ENCODE measurements at places on chromosomes 6 and 20.

DNA sequence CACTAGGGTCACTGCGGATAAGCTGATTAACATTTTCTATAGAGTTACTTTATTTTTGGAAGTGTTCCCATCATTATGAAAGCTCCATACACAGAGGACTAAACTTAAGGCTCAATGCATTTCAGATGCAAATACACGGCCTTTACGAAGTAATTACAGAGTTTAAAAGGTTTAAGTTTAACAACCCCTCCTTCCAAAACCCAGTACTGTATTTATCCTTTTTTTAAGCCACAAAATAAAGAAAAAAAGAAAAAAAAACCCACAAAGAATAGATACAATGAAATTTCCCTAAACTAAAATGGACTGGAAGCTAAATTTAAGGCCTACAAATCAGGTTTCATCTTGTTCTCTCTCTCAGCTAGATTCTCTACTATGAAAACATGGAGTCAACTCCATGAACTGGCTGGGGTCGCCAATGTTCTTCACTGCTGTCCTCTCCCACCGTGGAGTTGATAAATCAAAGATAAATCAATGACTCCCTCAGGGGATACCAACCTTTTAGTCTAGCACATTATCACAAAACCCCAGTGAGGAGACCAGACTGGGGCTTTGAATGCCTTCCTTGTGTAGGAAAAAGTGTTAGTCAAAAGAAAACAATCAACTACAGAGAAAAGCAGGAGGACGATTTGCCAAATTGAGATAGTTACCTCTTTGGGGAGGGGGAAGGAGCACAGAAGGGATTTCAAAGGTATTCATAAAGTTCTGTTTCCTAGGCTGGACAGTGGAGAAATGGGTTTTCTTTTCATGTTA is 52.5 kb downstream of the TNFRSF21 start:
- H3K36me3 ChIP-seq, result peaks cover 22% of the 10 kb centered on the region
- no peak for DNase-seq
- no peak overlapping the region for H3K4me3 ChIP-seq
- H3K27me3 ChIP-seq, result no peaks in the 10 kb centered on the region
- no peaks in the 10 kb centered on the region for H3K4me1 ChIP-seq
- H3K27ac ChIP-seq, result no peak overlapping the region

GRCh38 chr6:11121851-11122250 is 10.3 kb upstream of the ERVFRD-1 start:
- DNase-seq, result no peak
- H3K4me1 ChIP-seq, result peaks cover 1% of the 10 kb centered on the region

DNA sequence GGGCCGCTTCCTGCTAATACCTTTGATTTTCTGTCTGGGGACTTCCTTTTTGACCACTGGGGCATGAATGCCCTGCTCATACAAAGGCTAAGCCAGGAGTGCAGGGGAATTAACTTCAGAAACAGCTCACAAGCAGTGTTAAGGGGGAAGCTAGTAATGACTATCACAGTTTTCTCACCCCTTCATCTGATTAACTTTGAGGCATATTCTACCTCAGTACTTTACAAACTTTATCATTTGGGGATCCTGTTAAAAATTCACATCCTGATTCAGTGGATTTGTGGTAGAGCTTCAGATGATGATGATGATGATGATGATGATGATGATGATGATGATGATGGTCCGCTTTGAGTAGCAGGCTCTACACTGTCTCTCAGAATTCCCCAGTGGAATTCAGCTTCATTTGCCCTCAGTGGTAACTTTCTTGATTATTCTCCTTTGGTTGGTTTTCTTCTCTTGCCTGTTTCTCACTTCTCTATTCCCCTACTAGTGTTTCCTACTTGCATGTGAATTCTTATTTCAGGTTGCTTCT is 78.4 kb upstream of the TMEM170B start:
- peaks cover 13% of the 10 kb centered on the region for H3K27me3 ChIP-seq
- peaks cover 1% of the 10 kb centered on the region for H3K36me3 ChIP-seq
- no peak overlapping the region for H3K4me3 ChIP-seq
- no peak overlapping the region for H3K27ac ChIP-seq
- H3K4me1 ChIP-seq, result no peaks in the 10 kb centered on the region

- DNase-seq, result no peak
- no peak overlapping the region for H3K27ac ChIP-seq
- no peaks in the 10 kb centered on the region for H3K4me1 ChIP-seq
- H3K4me3 ChIP-seq, result no peak overlapping the region
- H3K36me3 ChIP-seq, result no peaks in the 10 kb centered on the region
Measured at GRCh38 chr20:40749985-40750506, 61.0 kb upstream of the MAFB start.

GRCh38 chr6:26575494-26575939 is 21.2 kb upstream of the ABT1 start:
- H3K36me3 ChIP-seq, result no peaks in the 10 kb centered on the region
- peaks cover 7% of the 10 kb centered on the region for H3K4me1 ChIP-seq
- no peak overlapping the region for H3K4me3 ChIP-seq
- peaks cover 42% of the 10 kb centered on the region for H3K27me3 ChIP-seq
- H3K27ac ChIP-seq, result no peak overlapping the region

- no peak for DNase-seq
- H3K4me1 ChIP-seq, result peaks cover 17% of the 10 kb centered on the region
- H3K27ac ChIP-seq, result peak overlapping the region; percentile 18
- H3K36me3 ChIP-seq, result peaks cover 54% of the 10 kb centered on the region
- no peak overlapping the region for H3K4me3 ChIP-seq
- H3K27me3 ChIP-seq, result no peaks in the 10 kb centered on the region
Measured at GRCh38 chr6:16150098-16150497, 21.2 kb downstream of the MYLIP start.

DNA sequence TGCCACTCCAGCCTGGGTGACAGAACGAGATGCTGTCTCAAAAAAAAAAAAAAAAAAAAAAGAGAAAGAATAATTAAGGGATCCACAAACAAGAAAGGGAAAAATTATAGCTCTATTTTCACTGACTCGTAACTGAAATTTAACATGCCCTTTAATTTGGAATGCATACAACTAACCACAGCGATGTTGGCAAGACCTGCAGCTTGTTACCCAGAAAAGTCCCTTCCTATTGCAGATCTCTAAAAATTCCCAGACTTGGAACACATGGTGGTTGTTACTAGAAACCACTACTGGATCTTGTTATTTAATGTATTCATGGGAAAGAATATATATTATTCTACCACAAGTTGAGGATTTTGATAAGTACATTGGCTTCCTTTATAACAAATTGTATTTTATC is 27.8 kb upstream of the SMIM28 start:
- peaks cover 21% of the 10 kb centered on the region for H3K4me1 ChIP-seq
- H3K4me3 ChIP-seq, result no peak overlapping the region
- DNase-seq, result no peak
- no peaks in the 10 kb centered on the region for H3K27me3 ChIP-seq

- H3K27me3 ChIP-seq, result peaks cover 2% of the 10 kb centered on the region
- H3K4me1 ChIP-seq, result peaks cover 45% of the 10 kb centered on the region
- peak overlapping the region; percentile 96 for H3K27ac ChIP-seq
- H3K36me3 ChIP-seq, result peaks cover 1% of the 10 kb centered on the region
- peak; percentile 90 for DNase-seq
Measured at GRCh38 chr20:32483351-32484224, 101.5 kb downstream of the NOL4L start.

GRCh38 chr6:12608016-12608860 is 108.3 kb upstream of the PHACTR1 start:
- no peak overlapping the region for H3K27ac ChIP-seq
- DNase-seq, result no peak
- no peaks in the 10 kb centered on the region for H3K4me1 ChIP-seq
- H3K27me3 ChIP-seq, result peaks cover 17% of the 10 kb centered on the region

GRCh38 chr6:150680510-150680909 is 80.8 kb downstream of the PLEKHG1 start:
- H3K27ac ChIP-seq, result no peak overlapping the region
- no peak for DNase-seq

- no peak overlapping the region for H3K27ac ChIP-seq
- peaks cover 6% of the 10 kb centered on the region for H3K36me3 ChIP-seq
- H3K27me3 ChIP-seq, result no peaks in the 10 kb centered on the region
- no peak for DNase-seq
- H3K4me1 ChIP-seq, result no peaks in the 10 kb centered on the region
Measured at GRCh38 chr6:147941143-147941542, 401.5 kb upstream of the SASH1 start.

- no peak for DNase-seq
- H3K4me1 ChIP-seq, result no peaks in the 10 kb centered on the region
- no peaks in the 10 kb centered on the region for H3K27me3 ChIP-seq
- H3K4me3 ChIP-seq, result no peak overlapping the region
- no peaks in the 10 kb centered on the region for H3K36me3 ChIP-seq
- H3K27ac ChIP-seq, result no peak overlapping the region
Measured at GRCh38 chr20:61940491-61940890, 125.2 kb downstream of the TAF4 start.

DNA sequence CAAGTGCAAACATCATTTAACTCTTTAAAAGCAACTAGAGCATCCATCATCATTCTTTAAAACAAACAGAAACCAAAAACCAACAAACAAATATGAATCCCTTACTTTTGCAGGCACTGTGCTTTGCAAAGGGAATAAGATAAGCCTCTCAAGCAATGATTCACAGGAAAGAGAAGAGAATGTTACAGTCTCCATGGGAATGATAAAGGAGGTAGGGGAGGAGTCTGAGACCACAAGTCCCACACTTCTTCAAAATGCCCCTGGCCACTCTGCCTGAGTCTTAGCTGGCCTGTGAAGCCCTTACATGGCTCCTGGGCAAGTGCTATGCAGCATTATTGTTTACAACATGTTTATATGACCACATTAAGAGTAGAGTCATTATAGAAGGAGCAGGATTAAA is 257.7 kb upstream of the MARCKS start:
- H3K27ac ChIP-seq, result no peak overlapping the region
- no peak for DNase-seq
- peaks cover 39% of the 10 kb centered on the region for H3K4me1 ChIP-seq

DNA sequence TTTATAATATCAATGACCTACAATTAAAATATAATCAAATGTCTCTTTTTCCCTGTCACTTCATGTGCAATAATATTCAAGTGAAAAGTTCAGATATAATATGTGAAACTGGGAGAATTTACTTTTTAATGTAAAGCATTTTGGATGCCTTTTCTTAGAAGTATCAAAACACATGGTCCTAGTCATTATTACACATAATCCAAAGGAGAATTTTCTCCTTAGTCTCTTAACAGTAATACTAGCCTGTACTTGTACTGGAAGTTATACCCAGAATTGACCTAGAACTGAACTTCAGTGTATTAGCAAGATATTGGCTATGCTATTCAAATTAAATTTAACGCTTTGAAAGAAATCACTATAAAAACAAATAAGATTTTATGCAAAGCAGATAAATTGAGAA is 842.6 kb upstream of the MANEA start:
- H3K36me3 ChIP-seq, result no peaks in the 10 kb centered on the region
- DNase-seq, result no peak
- no peaks in the 10 kb centered on the region for H3K27me3 ChIP-seq
- H3K27ac ChIP-seq, result no peak overlapping the region
- H3K4me1 ChIP-seq, result no peaks in the 10 kb centered on the region

- H3K36me3 ChIP-seq, result no peaks in the 10 kb centered on the region
- H3K4me3 ChIP-seq, result no peak overlapping the region
- H3K27ac ChIP-seq, result no peak overlapping the region
- peaks cover 10% of the 10 kb centered on the region for H3K27me3 ChIP-seq
Measured at GRCh38 chr20:10247440-10247839, 28.8 kb downstream of the SNAP25 start.

- H3K27ac ChIP-seq, result no peak overlapping the region
- H3K4me1 ChIP-seq, result no peaks in the 10 kb centered on the region
- no peak overlapping the region for H3K4me3 ChIP-seq
- no peak for DNase-seq
- H3K27me3 ChIP-seq, result peaks cover 6% of the 10 kb centered on the region
Measured at GRCh38 chr6:159400826-159401225, 231.6 kb downstream of the FNDC1 start.

GRCh38 chr6:37985355-37985754 is 165.8 kb downstream of the ZFAND3 start:
- H3K36me3 ChIP-seq, result no peaks in the 10 kb centered on the region
- no peak overlapping the region for H3K4me3 ChIP-seq
- no peaks in the 10 kb centered on the region for H3K27me3 ChIP-seq
- DNase-seq, result no peak
- peaks cover 41% of the 10 kb centered on the region for H3K4me1 ChIP-seq
- no peak overlapping the region for H3K27ac ChIP-seq

- no peaks in the 10 kb centered on the region for H3K4me1 ChIP-seq
- H3K27ac ChIP-seq, result no peak overlapping the region
- DNase-seq, result no peak
- no peaks in the 10 kb centered on the region for H3K36me3 ChIP-seq
Measured at GRCh38 chr6:40701352-40702007, 114.3 kb upstream of the LRFN2 start.

DNA sequence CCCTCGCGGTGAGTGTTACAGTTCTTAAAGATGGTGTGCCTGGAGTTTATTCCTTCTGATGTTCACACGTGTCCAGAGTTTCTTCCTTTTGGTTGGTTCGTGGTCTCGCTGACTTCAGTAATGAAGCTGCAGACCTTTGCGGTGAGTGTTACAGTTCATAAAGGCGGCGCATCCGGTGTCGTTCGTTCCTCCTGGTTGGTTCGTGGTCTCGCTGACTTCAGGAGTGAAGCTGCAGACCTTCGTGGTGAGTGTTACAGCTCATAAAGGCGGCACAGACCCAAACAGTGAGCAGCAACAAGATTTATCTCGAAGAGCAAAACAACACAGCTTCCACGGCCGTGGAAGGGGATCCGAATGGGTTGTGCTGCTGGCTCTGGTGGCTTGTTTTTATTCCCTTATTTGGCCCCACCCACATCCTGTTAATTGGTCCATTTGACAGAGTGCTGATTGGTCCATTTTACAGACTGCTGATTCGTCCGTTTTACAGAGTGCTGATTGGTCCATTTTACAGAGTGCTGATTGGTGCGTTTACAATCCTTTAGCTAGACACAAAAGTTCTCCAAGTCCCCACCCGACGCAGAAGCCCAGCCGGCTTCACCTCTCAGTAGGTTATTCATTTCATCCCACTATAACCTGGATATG is 48.2 kb upstream of the ARG1 start:
- DNase-seq, result no peak
- no peak overlapping the region for H3K4me3 ChIP-seq
- no peak overlapping the region for H3K27ac ChIP-seq
- H3K36me3 ChIP-seq, result peaks cover 6% of the 10 kb centered on the region

GRCh38 chr6:127013865-127014264 is 104.6 kb upstream of the RSPO3 start:
- DNase-seq, result no peak
- no peaks in the 10 kb centered on the region for H3K4me1 ChIP-seq
- H3K4me3 ChIP-seq, result no peak overlapping the region
- peaks cover 82% of the 10 kb centered on the region for H3K27me3 ChIP-seq

- H3K36me3 ChIP-seq, result no peaks in the 10 kb centered on the region
- H3K27ac ChIP-seq, result no peak overlapping the region
Measured at GRCh38 chr20:46797206-46797605, 87.8 kb downstream of the SLC2A10 start.

GRCh38 chr6:155301867-155302266 is 12.4 kb downstream of the TFB1M start:
- H3K27me3 ChIP-seq, result no peaks in the 10 kb centered on the region
- H3K4me3 ChIP-seq, result no peak overlapping the region
- H3K4me1 ChIP-seq, result no peaks in the 10 kb centered on the region
- no peak for DNase-seq
- H3K27ac ChIP-seq, result no peak overlapping the region
- peaks cover 24% of the 10 kb centered on the region for H3K36me3 ChIP-seq

- no peaks in the 10 kb centered on the region for H3K27me3 ChIP-seq
- no peak overlapping the region for H3K27ac ChIP-seq
- no peak overlapping the region for H3K4me3 ChIP-seq
- peaks cover 5% of the 10 kb centered on the region for H3K36me3 ChIP-seq
- peaks cover 29% of the 10 kb centered on the region for H3K4me1 ChIP-seq
Measured at GRCh38 chr6:156839591-156840001, 62.4 kb downstream of the ARID1B start.

GRCh38 chr20:50588034-50588736 is 78.0 kb downstream of the PTPN1 start:
- no peaks in the 10 kb centered on the region for H3K27me3 ChIP-seq
- peaks cover 7% of the 10 kb centered on the region for H3K36me3 ChIP-seq
- H3K4me1 ChIP-seq, result no peaks in the 10 kb centered on the region
- H3K4me3 ChIP-seq, result no peak overlapping the region
- peak; percentile 57 for DNase-seq

Measured in progenitor cell of endocrine pancreas (in vitro differentiated cells).